ENCODE measurements at places on chromosomes 11 and 22.

GRCh38 chr11:20457001-20457799 lies 69.7 kb downstream of the PRMT3 start:
- DNase-seq, result no peak

- DNase-seq, result peak; percentile 25
Measured at GRCh38 chr22:49674479-49675050, 153.1 kb downstream of the BRD1 start.

GRCh38 chr11:105489446-105489845 lies 120.4 kb upstream of the GRIA4 start:
- no peak for DNase-seq

- DNase-seq, result no peak
Measured at GRCh38 chr11:69308936-69309615, 15.1 kb downstream of the MYEOV start.

DNA sequence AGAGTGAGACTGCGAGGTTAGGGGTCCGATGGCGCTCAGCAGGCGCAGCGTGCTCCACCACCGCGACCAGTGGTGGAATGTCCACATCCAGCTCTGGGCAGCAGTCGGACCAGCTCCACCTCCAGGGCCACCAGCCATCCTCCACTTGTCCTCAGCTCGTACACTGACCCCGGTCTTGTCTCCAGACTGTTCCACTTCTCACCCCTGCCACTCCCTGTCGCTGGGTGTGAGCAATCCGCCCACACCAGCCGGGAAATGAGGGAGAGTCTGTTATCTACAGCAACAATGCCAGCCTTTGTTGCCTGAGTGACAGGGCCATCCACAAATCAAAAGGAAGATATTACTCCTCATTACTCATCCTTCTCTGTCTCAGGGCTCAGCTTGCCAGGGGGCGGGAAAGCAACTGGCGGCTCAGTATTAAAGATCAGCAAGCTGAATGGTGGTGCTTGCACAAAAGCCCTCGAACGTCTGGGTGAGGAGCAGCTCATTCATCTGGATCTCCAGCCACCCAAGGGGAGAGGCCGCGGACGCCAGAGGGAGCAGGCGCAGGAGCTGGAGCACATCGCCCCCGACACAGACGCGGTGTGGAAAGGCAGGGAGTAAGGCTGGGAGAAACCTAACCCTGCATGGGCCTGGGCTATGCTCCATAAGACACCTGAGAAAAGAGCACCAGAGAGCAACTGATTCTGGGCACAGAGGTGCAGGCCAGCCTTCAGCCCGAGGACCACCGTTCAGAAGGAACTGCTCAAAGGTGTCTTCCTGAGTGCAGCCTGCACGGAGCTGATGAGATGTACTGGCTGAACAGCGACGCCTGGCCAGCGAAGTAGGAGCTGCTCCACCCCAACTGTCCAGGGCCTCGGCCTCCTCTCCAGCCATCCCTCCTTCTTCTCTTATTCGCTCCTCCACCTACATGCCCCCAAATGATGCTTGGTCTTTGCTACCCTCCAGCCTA lies 21.9 kb downstream of the IGSF9B start:
- no peak for DNase-seq

GRCh38 chr11:87007963-87008362 lies 29.8 kb upstream of the TMEM135 start:
- DNase-seq, result no peak

DNA sequence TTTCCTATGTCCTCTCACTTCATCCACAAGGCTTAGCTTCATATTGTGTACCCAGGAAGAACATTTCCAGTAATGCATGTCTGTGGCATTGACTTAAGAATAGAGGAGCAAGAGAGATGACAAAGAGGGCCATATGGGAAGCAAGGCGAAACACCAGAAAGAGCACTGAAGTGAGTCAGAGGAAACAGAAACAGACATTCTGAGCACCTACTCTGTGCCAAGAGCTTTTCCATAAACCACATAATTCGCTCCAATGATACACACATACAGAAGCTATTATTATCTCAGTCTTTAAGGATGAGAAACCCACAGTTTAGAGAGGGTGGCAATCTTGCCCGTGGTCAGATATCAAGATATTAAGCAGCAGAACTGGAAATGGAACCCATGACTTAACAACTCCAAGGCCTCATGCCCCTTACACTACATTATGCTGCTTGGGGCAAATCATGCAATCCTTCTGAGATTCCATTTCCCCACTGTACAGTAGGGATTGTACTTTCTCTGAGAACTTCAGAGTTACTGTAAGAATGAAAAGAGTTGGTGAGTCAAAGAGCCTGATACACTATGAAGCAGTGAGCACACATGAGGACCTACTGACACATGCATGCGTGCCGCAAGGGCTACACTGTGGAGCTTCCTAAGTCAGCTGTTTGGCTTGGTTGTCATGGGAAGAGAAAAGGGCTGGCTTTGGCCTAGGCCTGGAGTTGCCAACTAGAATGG lies 126.6 kb downstream of the KCNC1 start:
- DNase-seq, result no peak

DNA sequence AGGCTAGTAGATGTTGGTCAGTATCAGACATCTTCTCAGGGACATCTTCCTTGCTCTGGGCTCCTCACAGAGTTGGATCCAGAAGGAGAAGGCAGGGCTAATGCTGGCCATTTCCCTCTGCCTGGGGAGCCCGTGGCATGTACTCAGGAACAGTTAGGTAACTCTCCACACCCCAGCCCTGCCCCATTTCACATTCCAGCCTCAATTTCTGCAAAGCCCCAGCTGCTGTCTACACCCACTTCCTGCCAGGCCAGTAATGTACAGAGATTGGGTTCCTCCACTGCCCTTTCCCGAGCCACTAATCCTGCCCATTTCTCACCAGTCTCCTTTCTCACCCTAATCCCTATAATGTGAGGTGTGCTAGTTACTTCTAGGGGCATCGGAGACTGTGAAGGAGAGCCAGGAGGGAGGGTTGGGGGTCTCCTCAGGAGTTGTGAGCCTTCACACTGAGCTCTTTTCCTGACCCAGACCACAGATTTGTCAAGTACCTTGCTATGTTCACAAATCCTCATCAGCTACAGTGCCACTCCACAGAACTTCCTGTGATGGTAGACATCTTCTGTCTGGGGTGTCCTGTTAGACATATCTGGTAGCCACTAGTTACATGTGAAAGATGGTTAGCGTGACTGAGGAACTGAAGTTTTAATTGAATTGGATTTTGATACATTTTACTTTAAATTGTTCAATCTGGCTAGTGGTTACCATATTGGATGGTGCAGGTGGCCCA lies 1.3 kb upstream of the SEC14L3 start:
- no peak for DNase-seq

- DNase-seq, result no peak
Measured at GRCh38 chr11:3644817-3645235, at the start of gene ART1. Gene ART1 (plus strand): TSS chr11:3645128. CDS start chr11:3659214, 14,086 bp downstream.

GRCh38 chr11:111400595-111400994 lies 21.5 kb upstream of the POU2AF1 start:
- DNase-seq, result no peak

GRCh38 chr22:41469218-41469851 lies 418 bp downstream of the ACO2 start:
- DNase-seq, result no peak

DNA sequence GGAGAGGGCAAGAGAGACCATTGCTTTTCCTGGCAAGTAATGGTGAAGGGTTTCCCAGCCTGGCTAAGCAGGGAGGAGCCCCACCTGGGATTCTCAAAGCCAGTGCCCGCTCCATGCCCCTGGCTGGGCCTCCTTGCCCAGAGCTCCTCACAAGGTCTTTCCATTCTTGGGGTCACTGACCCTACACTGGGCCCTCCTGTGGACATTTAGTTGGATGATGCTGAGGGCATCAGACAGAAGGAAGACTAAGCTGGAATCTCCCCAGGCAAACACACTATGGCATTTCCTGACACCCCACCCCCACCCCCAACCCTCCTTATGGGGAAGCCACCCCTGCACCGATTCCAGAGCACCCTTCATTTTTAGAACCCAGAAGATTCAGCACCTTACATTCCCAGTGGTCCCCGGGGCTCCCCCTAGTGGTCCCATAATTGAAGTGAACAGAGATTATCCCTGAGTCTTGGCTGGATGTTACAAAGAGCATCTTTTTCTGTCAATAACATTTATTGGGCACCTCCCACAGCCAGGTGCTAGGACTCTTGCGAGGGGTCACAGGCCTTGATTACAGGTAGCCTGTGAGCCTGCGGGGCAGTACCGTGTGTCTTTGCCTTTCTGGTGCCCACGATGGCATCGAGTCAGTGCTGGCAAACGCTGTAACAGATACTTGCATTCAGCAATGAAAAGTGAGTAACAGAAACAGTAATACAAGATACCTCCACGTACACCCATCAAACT lies 548.5 kb downstream of the BUD13 start:
- peak; percentile 45 for DNase-seq

DNA sequence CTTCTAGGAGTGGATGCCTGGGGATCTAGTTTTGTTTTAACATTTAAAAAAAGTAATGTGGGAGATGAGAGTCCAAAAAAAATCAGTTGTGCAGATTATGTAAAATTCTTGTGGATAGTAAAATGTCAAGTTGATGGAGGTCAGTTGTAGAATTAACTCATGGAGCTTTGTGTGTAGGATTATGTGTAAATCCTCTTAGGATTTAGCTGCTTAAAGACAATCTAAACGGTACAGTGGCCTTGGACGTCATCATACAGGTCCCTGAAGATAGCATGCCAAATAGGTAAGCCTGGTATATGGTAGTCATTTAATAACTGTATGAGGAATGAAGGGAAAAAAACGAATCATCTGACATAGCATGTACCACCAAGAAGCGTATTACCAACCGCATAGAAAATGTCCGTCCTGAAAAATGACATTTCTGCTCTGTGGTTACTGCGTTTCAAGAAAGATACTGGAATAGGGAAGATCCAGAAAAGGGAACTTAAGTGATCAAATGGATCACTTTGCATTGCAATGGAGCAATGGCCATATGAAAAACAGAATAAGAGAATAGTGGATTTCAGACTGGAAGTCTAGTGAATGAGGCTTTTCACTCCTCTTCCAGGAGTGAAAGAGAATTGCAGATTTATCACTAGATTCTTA lies 61.3 kb downstream of the BCL2L13 start:
- DNase-seq, result no peak

DNA sequence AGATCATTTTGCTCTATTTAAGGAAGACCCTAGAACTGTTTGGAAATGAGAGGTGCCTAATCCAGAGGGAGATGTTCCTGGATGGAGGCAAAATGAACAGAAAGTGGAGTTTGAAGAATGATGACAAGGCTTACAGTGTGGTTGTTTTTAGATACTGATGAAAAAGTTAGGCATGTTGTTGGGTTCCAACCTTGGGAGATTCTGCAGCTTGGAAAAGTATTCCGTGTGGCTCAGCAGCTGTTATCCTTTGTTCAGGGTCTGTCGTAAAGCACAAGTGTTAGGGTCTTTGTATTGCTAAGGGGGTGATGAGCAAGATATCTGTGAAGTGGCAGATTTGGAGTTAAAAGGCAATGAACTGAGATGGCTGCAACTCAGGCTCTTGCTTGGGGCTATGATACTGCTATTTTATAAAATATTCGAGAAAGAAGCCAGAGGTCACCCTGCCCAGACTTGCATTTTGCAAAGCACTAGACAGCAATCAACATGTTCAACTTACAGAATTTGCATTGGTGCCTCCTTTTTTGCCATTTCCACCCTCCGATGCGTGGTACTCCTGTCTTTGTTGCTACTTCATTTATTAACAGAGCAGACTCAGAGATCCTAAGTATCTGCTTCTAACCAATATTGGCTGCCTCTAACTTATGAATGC lies 45.3 kb upstream of the POGLUT3 start:
- DNase-seq, result peak; percentile 19

- DNase-seq, result no peak
Measured at GRCh38 chr22:47128622-47129215, 366.3 kb downstream of the TBC1D22A start.

- DNase-seq, result peak; percentile 79
Measured at GRCh38 chr11:65419772-65420481, 2.7 kb upstream of the NEAT1 start.

- no peak for DNase-seq
Measured at GRCh38 chr11:116517077-116517476, 255.7 kb downstream of the BUD13 start.

DNA sequence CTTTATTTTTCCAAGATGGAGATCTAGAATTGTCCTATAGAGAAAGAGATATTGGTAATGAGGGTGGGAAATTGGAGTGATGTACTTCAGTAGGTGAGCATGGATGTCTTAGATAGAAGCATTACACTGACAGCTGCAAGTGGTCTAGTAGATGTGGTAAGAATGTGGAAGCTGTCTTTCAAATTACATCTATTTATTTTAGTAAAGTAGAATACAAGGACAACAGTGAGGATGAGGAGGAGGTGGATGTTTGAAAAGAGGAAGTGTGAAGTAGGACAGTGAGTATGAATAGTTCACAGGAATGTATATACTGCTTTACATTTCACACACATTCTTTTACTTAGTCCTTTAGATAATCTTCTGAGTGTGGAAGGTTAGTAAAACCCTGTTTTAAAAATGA lies 64.2 kb downstream of the HIPK3 start:
- no peak for DNase-seq

DNA sequence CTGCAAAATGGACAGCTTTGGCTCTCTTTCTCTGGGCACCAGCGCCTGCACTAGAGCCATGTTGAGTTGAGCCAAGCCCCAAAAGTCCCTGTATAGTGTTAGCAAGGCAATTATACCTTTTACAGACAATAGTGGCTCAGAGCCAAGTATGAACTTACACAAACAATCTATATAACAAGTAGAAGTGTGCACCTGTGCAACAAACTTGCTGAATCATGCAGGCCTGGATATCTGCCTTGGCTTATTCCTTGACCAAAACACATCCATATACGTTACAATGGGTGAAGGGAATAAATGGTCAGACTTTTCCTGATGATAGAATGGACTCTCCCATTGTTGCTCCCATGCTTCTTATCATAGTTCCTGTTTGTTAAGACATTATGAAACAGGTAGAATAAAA lies 3.8 kb upstream of the OR52I2 start:
- DNase-seq, result no peak

GRCh38 chr11:83088965-83089364 lies 17.3 kb upstream of the RAB30 start:
- no peak for DNase-seq

DNA sequence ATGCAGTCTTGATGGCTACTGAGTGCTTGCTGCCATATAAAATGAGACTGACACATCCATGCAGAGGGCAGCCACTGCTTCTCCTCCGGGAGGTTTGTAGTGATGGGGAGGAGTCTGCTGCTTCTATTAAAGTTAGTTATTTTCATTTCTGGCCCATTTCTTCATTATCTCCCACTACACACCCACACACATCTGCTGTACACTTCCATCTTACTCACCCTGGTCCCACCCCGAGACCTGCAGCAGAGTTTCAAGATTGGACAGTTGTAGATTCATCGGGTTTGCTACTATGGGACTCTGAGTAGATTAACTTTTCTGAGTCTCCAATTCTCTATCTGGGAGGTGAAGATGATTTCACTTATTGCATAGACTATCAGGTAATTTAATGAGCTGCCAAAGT lies 176.2 kb upstream of the SNX19 start:
- no peak for DNase-seq

- no peak for DNase-seq
Measured at GRCh38 chr22:41512421-41513194, 31.7 kb downstream of the POLR3H start.

DNA sequence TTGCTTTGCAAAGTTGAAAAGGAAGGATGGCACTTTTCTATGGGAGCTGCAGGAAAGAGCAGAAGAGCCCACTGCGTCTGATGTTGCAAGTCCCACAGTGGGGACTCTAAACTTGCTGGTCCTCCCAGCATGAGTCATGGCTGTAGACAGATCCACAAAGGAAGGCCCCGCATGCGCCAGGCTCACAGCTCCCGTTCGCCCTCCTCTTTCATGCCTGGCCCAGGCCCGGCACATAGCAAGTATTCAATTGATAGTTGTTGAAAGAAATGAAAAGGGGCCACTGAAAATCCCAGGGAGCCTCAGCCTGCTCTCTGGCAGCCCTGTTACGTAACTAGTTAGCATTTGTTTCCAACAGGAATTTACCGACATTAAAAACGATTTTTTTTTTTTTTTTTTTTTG lies 18.9 kb downstream of the AP1B1 start:
- no peak for DNase-seq

Measured in activated CD8-positive, alpha-beta memory T cell treated with anti-CD3 and anti-CD28 coated beads, Interleukin-2, amount 10 ng/mL, durations not matched to agents 7 days and 5 days (primary cell).